NCI-H2081 (cell line): ENCODE measurements at places on chromosomes 5 and 9.

GRCh38 chr5:141491323-141492167 lies 2.7 kb downstream of the PCDHGC5 start:
- no peak for DNase-seq

GRCh38 chr9:73719660-73720059 lies 568.0 kb downstream of the ANXA1 start:
- no peak for DNase-seq

GRCh38 chr5:124752854-124753720 lies 6.6 kb upstream of the ZNF608 start:
- no peak for DNase-seq

DNA sequence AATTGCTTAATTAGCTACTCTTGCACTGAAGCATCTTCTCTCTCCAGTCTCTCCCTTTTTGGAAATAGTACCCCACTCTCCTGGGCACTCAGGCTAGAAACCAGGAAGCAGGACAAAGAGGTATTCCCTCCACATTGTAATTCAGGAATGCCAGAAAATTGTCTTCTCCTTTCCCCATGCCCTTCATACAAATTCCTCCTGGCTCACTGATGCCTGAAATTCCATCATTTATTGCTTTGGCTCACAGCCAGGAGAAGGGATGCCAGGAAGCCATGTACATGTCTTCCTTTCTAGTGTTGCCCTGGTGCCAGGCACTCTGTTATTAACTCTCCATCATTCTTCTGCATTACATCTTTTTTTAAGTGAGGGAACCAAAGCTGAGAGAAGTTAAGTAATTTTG lies 716.5 kb upstream of the C9orf72 start:
- DNase-seq, result no peak

DNA sequence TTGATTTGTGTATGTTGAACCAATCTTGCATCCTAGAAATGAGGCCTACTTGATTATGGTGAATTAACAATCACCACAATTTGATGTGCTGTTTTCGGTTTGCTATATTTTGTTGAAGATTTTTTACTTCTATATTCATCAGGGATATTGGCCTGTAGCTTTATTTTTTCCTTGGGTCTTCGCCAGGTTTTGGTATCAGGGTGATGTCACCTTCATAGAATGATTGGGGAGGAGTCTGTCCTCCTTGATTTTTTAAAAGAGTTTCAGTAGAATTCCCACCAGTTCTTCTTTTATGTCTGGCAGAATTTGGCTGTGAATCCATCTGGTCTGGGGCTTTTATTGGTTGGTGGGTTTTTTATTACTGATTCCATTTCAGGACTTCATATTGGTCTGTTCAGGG lies 115.2 kb downstream of the CPLANE1 start:
- no peak for DNase-seq

- peak; percentile 1 for DNase-seq
Measured at GRCh38 chr5:37086466-37087173, 162.6 kb downstream of the CPLANE1 start.

- DNase-seq, result no peak
Measured at GRCh38 chr5:73434907-73435306, 13.7 kb downstream of the FOXD1 start.

DNA sequence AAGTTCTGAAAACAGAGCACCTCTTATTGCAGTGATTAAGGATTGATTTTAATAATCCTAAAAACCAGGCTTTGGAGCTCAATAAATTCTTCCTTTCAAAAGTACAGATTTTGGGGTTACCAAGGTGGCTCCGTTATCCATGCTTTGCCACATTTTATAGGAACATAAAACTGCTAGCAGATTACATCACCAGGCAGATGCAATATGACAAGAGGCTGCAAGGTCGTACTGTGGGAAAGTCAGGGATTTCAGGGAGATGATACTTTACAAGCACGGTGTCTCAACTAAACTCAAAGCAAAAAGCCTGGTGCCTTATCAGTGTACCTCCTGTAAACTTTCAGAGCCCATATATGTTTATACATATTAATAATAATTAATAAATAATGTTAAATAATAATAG lies 28.6 kb downstream of the ADAMTSL1 start:
- no peak for DNase-seq

DNA sequence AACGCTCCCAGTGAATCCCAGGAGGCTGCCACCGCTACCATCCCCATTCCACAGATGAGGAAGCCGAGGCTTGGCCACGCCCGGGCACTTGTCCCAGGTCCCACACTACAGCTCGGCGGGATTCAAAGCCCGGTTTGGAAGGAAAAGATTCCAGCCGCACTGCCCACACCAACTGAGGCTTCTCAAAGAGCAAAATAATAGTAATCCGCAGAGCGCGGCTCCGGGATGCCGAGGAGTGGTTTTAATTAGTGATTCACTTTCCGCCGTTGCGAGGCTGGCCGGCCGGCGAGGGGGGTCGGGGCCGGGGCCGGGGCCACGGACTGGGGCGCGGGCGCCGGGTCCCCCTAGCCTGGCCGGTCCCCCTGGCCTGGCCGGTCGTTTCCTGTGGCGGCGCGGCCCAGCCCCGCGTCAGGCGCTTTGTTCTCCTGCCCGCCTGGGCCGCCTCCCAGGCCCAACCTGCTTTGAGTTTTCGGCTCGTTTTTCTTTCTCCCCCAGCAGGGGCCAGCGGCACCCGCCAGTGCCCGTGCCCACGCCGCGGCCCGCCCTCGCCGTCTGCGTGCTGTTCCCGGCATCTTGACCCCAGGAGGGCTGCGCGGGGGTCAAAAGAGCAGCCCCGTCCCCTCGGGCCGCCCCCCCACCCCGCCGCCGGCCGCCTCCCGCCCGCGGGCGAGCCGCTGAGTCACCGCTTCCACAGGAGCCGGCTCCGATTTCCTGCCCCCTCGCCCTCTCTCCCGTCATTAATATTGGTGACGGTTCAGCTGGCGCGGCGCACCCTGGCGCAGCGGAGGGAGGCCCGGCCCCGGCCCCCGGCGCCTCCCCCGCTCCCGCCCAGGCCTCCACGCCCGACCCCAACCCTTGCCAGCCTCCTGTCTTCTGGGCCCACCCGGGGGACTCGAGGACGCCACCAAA lies 31.2 kb downstream of the FGF18 start:
- no peak for DNase-seq

DNA sequence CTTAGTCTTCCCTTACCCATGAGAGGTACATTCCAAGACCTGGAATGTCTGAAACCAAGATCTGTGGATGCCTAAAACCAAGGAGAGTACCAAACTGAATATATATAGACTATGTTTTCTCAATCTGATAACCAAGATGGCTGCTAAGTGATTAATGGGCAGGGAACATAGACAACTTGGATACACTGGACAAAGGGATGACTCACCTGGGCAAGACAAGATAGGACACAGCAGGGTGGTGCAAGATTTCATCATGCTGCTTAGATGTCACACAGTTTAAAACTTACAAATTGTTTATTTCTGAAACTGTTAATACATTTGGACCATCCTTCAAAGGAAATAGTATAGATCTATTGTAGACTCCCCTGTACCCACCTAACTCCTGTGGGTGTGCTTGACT lies 130.9 kb downstream of the HTR1A start:
- DNase-seq, result no peak

GRCh38 chr5:55231029-55231918 lies 2.1 kb downstream of the CCNO start:
- DNase-seq, result peak; percentile 9
